Tibial nerve (tissue), 4 donors: ENCODE measurements at places on chromosomes 2 and 18. TPM values are rescaled to one million over a fixed set of nuclear protein-coding genes. Genes with fewer than 3 reads are reported as not detected.

- peak overlapping the region; percentile 38 for H3K4me3 ChIP-seq
- peaks cover 72% of the 10 kb centered on the region for H3K4me1 ChIP-seq
- DNase-seq = no peak
- peak overlapping the region; percentile 92 for H3K27ac ChIP-seq
- no peaks in the 10 kb centered on the region for H3K36me3 ChIP-seq
- no peaks in the 10 kb centered on the region for H3K27me3 ChIP-seq
These were observed 37.4 kb downstream of the EPAS1 start for GRCh38 chr2:46334389-46335271.

- no peak within 1 kb of the TSS for H3K4me3 ChIP-seq
- no peaks in the 10 kb centered on the region for H3K4me1 ChIP-seq
- no peaks in the 10 kb centered on the region for H3K27me3 ChIP-seq
- no peak for DNase-seq
- peak within 1 kb of the TSS; percentile 57 for H3K27ac ChIP-seq
These were observed at the start of gene ARHGAP25 for GRCh38 chr2:68734688-68735525. ARHGAP25 (plus strand) TSS chr2:68734811; CDS start chr2:68735200, 389 bp downstream.

DNA sequence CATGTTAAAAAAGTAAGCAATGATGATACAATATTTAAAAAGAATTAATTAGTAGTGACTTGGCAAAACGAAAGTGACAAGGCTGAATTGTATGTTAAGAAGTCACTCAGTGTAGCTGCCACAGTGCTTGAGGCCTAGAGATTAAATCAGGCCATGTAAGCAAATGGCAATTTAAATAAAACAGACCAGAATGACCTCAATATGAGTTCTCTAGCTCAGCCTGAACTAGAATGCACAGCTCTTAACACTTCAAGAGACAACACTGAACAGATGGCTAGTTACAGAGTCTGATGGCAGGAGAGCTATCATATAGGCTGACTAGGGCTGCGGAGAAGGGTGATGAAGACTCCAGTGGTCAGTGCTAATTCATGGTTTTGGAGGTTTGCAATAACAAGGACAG lies 117.9 kb upstream of the ZBTB14 start:
- no peaks in the 10 kb centered on the region for H3K27me3 ChIP-seq
- no peak overlapping the region for H3K27ac ChIP-seq
- H3K4me3 ChIP-seq = no peak overlapping the region
- DNase-seq = no peak

- H3K27ac ChIP-seq = peak overlapping the region; percentile 38
- no peak overlapping the region for H3K4me3 ChIP-seq
- H3K36me3 ChIP-seq = no peaks in the 10 kb centered on the region
- no peaks in the 10 kb centered on the region for H3K27me3 ChIP-seq
These were observed 24.8 kb downstream of the TTC27 start for GRCh38 chr2:32652555-32653209.

DNA sequence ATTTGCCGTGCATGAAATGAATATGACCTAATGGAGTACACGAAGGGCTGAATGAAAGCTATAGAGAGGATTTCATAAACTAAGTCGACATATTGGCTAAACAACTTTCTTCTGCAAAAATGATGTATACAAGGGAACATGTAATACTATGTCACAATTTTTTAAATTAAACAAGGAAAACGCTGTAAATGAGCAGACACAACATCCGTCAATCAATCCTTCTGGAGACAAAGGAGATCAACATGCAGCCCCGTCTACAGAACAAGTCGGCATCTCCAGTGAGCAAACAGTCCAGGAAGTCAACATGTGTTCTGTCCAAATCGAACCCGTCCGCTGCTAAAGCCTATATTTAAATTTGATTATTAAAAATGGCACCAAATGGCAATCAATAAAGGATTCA lies 180.8 kb downstream of the TCF4 start:
- H3K4me3 ChIP-seq = no peak overlapping the region
- no peaks in the 10 kb centered on the region for H3K36me3 ChIP-seq
- no peak overlapping the region for H3K27ac ChIP-seq
- H3K27me3 ChIP-seq = no peaks in the 10 kb centered on the region
- DNase-seq = no peak

- no peaks in the 10 kb centered on the region for H3K36me3 ChIP-seq
- no peak overlapping the region for H3K27ac ChIP-seq
- H3K4me3 ChIP-seq = no peak overlapping the region
- H3K27me3 ChIP-seq = no peaks in the 10 kb centered on the region
- no peaks in the 10 kb centered on the region for H3K4me1 ChIP-seq
- no peak for DNase-seq
These were observed 176.4 kb downstream of the ALK start for GRCh38 chr2:29744976-29745375.

DNA sequence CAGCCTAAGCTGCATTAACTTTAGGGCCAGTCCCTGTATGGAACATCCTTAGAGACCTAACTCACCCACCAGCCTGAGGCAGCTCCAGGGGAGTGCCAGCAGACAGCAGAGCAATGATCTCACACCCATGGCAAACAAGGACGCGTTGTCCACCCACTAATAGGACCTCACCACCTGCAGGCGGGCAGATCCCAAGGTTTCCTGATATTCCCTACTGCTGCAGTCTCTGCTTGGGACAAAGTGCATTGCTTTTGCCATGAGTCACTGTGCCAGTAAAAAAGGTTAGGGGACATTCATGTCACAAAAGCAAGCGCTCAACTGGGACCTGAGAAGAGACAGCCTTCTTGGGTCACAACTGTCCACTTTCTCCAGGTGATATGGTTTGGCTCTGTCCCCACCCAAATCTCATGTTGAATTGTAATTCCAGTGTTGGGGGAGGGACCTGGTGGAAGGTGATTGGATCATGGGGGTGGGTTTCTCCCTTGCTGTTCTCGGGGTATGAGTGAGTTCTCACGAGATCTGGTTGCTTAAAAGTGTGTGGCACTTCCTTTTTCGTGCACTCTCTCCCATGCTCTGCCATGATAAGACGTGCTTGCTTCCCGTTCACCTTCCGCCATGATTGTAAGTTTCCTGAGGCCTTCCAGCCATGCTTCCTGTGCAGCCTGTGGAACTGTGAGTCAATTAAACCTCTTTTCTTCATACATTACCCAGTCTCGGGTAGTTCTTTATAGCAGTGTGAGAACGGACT lies 160.2 kb downstream of the MIB1 start:
- no peaks in the 10 kb centered on the region for H3K36me3 ChIP-seq
- H3K27ac ChIP-seq = no peak overlapping the region
- H3K4me1 ChIP-seq = no peaks in the 10 kb centered on the region
- DNase-seq = no peak

DNA sequence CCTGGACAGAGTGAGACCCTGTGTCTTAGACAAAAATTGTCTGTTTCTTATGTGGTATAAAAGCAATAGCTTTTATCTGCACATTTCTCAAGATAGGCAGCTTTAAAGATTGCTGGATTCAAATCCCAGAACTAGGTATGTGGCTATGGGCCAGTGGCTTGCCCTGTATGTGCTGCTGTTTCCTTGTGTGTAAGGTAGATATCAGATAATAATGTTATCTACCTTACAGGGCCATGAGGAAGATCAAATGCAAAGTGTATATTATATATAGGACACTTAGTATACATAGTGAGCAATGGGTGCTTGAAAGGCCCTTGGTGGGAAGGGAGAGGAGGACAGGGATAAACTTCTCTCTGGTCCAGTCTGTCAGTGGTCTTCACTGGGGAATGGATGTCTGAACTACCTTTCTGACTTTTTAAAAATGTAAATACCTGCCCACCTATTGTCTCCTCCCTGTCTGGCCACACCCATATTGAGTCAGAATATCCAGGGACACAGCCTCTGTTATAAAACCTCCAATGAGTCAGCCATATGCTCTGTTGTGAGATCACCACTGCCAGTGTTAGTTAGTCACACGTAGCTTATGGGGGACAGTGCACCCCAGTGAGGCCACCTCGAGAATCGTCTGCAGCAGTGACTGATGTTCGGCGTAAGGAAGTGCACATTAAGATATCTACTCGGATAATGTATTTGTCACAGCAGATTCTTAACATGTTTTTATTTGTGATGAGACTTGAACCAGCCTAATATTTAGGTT lies 383.4 kb downstream of the PTPRM start:
- H3K4me1 ChIP-seq = peaks cover 7% of the 10 kb centered on the region
- no peak overlapping the region for H3K4me3 ChIP-seq
- no peaks in the 10 kb centered on the region for H3K27me3 ChIP-seq
- no peaks in the 10 kb centered on the region for H3K36me3 ChIP-seq
- H3K27ac ChIP-seq = no peak overlapping the region

DNA sequence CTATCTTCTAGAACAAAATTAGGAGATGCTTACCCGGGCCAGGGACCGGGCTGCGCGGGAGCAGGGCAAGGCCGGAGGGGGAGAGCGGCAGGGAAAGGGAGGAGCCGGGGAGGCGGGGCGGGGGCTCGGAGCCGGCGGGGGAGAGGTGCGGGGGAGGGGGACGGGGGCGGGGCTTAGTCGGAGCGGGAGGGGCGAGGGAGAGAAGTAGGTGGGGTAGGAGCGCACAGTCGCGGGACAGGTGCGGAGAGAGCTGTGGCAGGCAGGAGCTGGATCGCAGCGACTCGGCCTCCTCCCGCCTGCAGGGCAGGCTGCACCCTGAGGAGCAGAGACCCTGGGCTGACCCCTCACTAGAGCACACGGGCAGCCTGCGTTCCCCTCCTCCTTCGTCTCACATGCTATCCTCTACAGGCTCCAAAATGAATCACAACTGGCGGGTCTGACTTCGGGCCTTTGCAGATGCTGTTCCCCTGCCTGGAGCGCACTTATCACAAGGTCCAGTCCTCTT lies 290.3 kb downstream of the CELF4 start:
- no peak overlapping the region for H3K27ac ChIP-seq
- H3K4me1 ChIP-seq = peaks cover 12% of the 10 kb centered on the region
- H3K36me3 ChIP-seq = no peaks in the 10 kb centered on the region
- DNase-seq = no peak
- H3K4me3 ChIP-seq = no peak overlapping the region

- H3K4me1 ChIP-seq = no peaks in the 10 kb centered on the region
- no peaks in the 10 kb centered on the region for H3K36me3 ChIP-seq
- H3K27ac ChIP-seq = no peak overlapping the region
- no peaks in the 10 kb centered on the region for H3K27me3 ChIP-seq
- no peak for DNase-seq
These were observed 217.3 kb upstream of the HS6ST1 start for GRCh38 chr2:128535953-128536352.

DNA sequence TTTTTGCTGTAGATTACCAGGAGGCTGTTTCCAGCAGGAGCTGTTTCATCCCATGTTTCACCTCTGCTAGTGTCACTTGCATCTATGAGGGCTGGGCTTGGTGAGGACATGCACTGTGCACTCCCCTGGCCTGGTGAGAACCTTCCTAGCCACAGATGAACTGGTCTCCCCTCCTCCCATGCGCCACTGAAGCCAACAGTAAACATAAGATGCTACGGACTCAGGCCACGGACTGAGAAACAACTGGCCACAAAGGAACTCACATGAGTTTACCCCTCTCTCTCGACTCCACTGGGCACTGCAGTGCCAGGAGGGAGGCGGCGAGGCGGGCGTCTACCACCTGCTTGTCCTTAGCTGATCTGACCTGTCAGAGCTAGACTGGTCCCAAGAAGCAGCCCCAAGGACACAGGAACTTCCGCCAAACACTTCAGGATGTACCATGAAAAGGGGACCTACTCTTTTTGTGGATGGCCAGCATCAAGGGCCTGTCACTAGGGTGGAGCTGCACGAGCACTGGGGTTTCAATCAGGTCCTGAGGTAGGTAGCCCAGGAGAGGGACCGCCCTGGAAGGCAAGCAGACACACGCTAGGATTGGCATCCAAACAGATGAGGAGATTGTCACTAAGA lies 22.8 kb upstream of the HES6 start:
- no peaks in the 10 kb centered on the region for H3K27me3 ChIP-seq
- peak overlapping the region; percentile 50 for H3K27ac ChIP-seq
- no peak for DNase-seq
- peaks cover 4% of the 10 kb centered on the region for H3K36me3 ChIP-seq
- H3K4me3 ChIP-seq = no peak overlapping the region

DNA sequence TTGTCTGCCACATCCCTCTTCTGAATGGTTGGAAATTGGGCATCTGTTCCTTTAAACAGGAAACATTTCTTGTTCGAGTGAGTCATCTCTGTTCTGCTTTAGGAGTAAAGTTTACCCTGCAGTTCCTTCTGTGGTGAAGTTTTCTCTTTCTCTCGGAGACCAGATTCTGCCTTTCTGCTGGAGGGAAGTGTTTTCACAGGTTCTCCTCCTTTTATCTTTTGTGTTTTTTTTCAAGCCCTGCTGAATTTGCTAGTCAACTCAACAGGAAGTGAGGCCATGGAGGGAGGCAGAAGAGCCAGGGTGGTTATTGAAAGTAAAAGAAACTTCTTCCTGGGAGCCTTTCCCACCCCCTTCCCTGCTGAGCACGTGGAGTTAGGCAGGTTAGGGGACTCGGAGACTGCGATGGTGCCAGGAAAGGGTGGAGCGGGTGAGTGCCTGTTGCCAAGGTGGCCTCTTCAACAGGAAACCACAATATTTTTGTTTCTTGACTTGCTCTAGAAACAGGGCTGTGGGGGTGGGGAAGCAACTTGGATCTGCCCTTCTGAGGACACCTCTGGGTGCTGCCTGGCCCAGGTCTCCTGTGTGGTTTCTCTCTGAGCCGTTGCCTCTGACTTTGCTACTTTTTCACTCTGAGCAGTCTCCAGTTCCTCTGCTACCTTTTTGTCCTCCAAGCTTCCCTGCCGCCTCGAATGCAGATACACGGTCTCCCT lies 2.2 kb upstream of the CASP8 start:
- H3K27ac ChIP-seq = peak overlapping the region; percentile 84
- H3K4me3 ChIP-seq = peak overlapping the region; percentile 40
- H3K4me1 ChIP-seq = no peaks in the 10 kb centered on the region
- H3K27me3 ChIP-seq = no peaks in the 10 kb centered on the region
- no peaks in the 10 kb centered on the region for H3K36me3 ChIP-seq

GRCh38 chr2:126238251-126238650 lies 417.7 kb upstream of the GYPC start:
- no peaks in the 10 kb centered on the region for H3K27me3 ChIP-seq
- no peak overlapping the region for H3K4me3 ChIP-seq
- no peaks in the 10 kb centered on the region for H3K36me3 ChIP-seq
- no peaks in the 10 kb centered on the region for H3K4me1 ChIP-seq

- DNase-seq = no peak
- peaks cover 11% of the 10 kb centered on the region for H3K36me3 ChIP-seq
- H3K4me3 ChIP-seq = no peak overlapping the region
These were observed 261.4 kb downstream of the TWIST2 start for GRCh38 chr2:239109041-239109927.

Gene TDRD15
- not detected for total RNA-seq

Gene CUL3
- 72.2 TPM for total RNA-seq

Gene SLC9A4
- total RNA-seq = 0.30 TPM

Gene PROC
- not detected for total RNA-seq

Gene INHA
- total RNA-seq = 1.1 TPM

Gene MRPS9
- 12.5 TPM for total RNA-seq

Gene NLRC4
- 3.3 TPM for total RNA-seq

Gene EMILIN1
- total RNA-seq = 70.8 TPM
